ENCODE measurements at places on chromosomes 7 and 10. TPM values are rescaled to one million over a fixed set of nuclear protein-coding genes. Genes with fewer than 3 reads are reported as not detected.

DOCK1 gene
- total RNA-seq, result 72.9 TPM

UFSP1 gene
- total RNA-seq, result 3.7 TPM

ARHGAP22 gene
- total RNA-seq, result 7.7 TPM

LRRD1 gene
- total RNA-seq, result not detected

EPO gene
- total RNA-seq, result 0.35 TPM

BET1 gene
- 36.3 TPM for total RNA-seq

LLCFC1 gene
- not detected for total RNA-seq

ZNF736 gene
- not detected for total RNA-seq

ELMO1 gene
- 98.2 TPM for total RNA-seq

CTTNBP2 gene
- 4.4 TPM for total RNA-seq

FLNC gene
- total RNA-seq, result 11.3 TPM

TRPV5 gene
- 0.15 TPM for total RNA-seq

CHAT gene
- total RNA-seq, result not detected

HOGA1 gene
- 0.21 TPM for total RNA-seq

HOXA1 gene
- not detected for total RNA-seq

TMEM236 gene
- total RNA-seq, result 0.07 TPM

TUBB8 gene
- total RNA-seq, result 0.50 TPM

LRIT1 gene
- not detected for total RNA-seq

LIPF gene
- not detected for total RNA-seq

SLC16A9 gene
- 4.9 TPM for total RNA-seq

RAB19 gene
- 5.1 TPM for total RNA-seq

BTBD16 gene
- total RNA-seq, result not detected

HGF gene
- 0.20 TPM for total RNA-seq

TNS3 gene
- 27.4 TPM for total RNA-seq

SFRP4 gene
- not detected for total RNA-seq

DLX5 gene
- total RNA-seq, result not detected

RBM20 gene
- 6.2 TPM for total RNA-seq

GPRIN2 gene
- 16.1 TPM for total RNA-seq
